ENCODE measurements at places on chromosomes 2 and 18.

DNA sequence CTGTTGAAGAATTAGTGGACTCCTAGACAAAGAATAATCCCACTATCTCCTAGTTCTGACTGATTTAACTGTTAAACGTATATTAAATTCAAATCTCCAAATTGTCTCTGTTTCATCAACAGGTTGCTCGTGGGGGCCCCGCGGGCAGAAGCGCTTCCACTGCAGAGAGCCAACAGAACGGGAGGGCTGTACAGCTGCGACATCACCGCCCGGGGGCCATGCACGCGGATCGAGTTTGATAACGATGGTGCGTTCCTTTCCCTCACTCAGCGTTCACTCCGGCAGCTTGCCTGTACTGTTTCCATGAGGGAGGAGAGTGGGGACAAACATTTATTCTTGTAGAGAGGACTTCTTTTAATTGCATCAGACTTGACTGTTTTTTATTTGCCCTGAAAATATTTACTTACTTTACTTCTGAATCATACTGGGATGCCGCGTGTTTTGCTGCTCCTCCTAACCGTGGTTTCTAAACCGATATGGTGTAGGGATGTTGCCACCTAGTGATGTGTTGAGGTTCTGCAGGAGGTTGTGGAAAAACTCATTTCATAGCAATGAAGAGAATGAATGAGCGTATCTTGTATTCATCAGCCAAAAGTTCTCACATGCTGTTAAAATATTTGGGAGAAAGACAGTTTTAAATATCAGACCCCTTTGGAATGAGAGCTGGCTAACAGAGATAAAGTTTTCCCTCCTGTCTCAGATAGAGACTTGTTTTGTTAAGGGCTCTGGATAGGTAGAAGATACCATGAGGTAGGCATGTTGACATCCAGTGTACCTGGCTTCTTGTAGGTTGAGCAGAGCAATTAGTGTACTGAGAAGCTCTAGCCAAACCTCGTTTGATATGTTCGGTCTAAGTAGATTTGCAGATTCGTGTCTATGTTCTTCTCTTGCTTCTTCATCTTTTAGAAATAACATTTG lies 38.3 kb downstream of the ITGA6 start:
- no peaks in the 10 kb centered on the region for H3K27me3 ChIP-seq
- peak overlapping the region; percentile 21 for H3K4me3 ChIP-seq
- DNase-seq, result peak; percentile 79
- no peaks in the 10 kb centered on the region for H3K36me3 ChIP-seq

GRCh38 chr2:166344286-166345113 lies 31.2 kb downstream of the SCN9A start:
- H3K4me1 ChIP-seq, result no peaks in the 10 kb centered on the region
- no peak overlapping the region for H3K4me3 ChIP-seq
- no peak for DNase-seq
- H3K27me3 ChIP-seq, result no peaks in the 10 kb centered on the region

GRCh38 chr2:160489111-160489510 lies 4.5 kb downstream of the RBMS1 start:
- H3K27ac ChIP-seq, result peak overlapping the region; percentile 6
- H3K27me3 ChIP-seq, result no peaks in the 10 kb centered on the region
- DNase-seq, result no peak
- no peak overlapping the region for H3K4me3 ChIP-seq
- H3K4me1 ChIP-seq, result peaks cover 8% of the 10 kb centered on the region

GRCh38 chr2:120854014-120854620 lies 118.4 kb downstream of the GLI2 start:
- H3K36me3 ChIP-seq, result no peaks in the 10 kb centered on the region
- DNase-seq, result no peak
- no peaks in the 10 kb centered on the region for H3K27me3 ChIP-seq
- H3K4me3 ChIP-seq, result no peak overlapping the region

DNA sequence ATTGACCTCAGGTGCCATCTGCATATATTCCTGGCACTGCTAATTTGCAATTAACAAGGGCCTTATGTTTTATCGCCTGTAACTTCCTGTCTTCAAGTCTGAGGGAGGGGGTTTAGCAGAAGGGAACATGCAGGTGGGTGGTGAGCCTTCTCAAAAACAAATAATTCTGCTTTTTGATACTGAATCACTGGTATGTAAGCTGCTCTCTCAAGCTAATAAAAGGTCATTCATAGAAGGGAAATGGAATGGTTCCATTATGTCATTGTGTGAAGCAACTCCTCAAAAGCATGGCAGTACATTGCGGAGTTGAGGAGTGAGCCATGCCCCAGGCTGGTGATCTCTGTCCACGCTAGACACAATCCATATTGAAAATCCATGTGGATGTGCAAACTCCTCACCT lies 414.8 kb upstream of the ID2 start:
- no peaks in the 10 kb centered on the region for H3K36me3 ChIP-seq
- no peak overlapping the region for H3K4me3 ChIP-seq
- no peak overlapping the region for H3K27ac ChIP-seq
- no peak for DNase-seq
- H3K4me1 ChIP-seq, result peaks cover 3% of the 10 kb centered on the region

- H3K27ac ChIP-seq, result no peak overlapping the region
- H3K36me3 ChIP-seq, result no peaks in the 10 kb centered on the region
- H3K4me1 ChIP-seq, result no peaks in the 10 kb centered on the region
- no peak for DNase-seq
- H3K27me3 ChIP-seq, result no peaks in the 10 kb centered on the region
Observed at GRCh38 chr2:117737846-117738245, 76.6 kb upstream of the DDX18 start.

DNA sequence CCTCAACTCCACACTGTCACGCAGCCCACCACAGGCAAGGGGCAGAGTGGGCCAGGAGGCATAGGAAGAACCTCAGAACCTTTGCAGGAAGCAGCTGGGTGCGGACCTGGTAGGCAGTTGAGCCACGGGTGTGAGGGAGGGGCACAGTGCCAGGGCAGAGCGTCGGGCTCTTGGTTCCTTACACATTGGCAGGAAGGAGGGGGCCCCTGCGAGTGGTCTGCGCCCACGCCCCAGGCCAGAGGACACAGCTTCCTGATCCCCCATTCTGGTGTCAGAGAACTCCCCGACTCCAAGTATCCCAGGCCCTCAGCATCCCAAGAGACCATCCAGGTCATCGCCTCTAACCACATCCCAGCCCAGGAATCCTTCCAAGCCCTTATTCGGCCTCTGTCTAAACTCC lies 61.5 kb downstream of the TNS1 start:
- peak overlapping the region; percentile 100 for H3K27ac ChIP-seq
- H3K27me3 ChIP-seq, result no peaks in the 10 kb centered on the region
- H3K36me3 ChIP-seq, result peaks cover 35% of the 10 kb centered on the region

- no peaks in the 10 kb centered on the region for H3K27me3 ChIP-seq
Observed at GRCh38 chr2:189533288-189534035, 47.1 kb downstream of the SLC40A1 start.

DNA sequence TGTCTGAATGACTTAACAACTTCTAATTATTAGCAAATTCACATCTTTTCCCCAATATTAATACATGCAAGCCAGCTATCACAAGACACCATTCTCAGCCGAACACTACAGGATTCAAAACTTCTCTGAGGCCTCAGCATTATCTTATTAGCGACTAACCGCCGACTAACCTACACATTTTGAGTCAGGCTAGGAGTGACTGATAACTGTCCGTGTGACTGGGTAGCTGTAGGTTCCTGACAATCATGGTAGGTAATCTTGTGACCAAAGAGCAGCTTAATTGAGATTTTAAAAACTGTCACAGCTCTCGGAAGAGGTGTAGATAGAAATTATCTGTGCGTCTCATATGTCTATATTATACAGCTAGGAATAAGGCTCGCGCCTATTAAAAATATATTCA lies 44.1 kb upstream of the SP5 start:
- H3K27ac ChIP-seq, result no peak overlapping the region
- H3K36me3 ChIP-seq, result no peaks in the 10 kb centered on the region

GRCh38 chr2:220025207-220025606 lies 397.8 kb downstream of the SLC4A3 start:
- H3K27ac ChIP-seq, result no peak overlapping the region
- H3K27me3 ChIP-seq, result no peaks in the 10 kb centered on the region
- no peaks in the 10 kb centered on the region for H3K4me1 ChIP-seq
- no peak for DNase-seq
- no peaks in the 10 kb centered on the region for H3K36me3 ChIP-seq

GRCh38 chr2:28642796-28643195 lies 108.8 kb upstream of the PPP1CB start:
- no peak overlapping the region for H3K4me3 ChIP-seq
- no peaks in the 10 kb centered on the region for H3K36me3 ChIP-seq
- no peak for DNase-seq
- peaks cover 21% of the 10 kb centered on the region for H3K4me1 ChIP-seq
- H3K27ac ChIP-seq, result peak overlapping the region; percentile 91
- H3K27me3 ChIP-seq, result no peaks in the 10 kb centered on the region

DNA sequence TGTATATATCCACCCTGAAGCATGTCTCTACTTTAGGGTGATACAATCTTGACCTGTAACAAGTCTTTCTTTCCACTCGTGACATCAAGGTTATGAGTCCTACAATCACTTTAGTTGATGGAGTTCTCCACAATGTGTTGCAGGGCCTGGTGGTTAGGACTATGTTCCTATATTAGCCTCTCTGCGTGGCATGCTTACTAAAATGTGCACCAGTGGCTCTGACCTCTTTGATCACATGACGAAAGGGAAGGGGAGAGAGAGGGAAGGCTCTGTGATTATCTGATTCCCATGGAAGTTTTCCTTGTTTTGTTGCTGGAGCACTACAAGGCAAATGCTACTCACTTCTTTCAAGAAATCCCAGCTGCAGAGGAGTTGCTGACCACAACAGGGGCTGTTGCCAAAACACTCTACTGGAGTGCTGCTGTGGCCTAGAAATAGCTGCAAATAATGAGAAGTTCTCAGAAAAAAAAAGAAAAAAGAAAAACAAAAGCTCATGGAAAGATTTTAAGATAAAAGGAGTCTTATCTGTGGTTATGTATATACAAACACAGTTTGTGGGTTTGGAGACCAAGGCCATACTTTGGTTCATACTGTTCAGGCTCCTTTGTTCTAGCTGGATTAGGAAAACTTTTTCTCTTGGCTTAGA lies 272.8 kb upstream of the MMADHC start:
- DNase-seq, result no peak
- no peak overlapping the region for H3K27ac ChIP-seq
- no peaks in the 10 kb centered on the region for H3K27me3 ChIP-seq
- no peaks in the 10 kb centered on the region for H3K4me1 ChIP-seq

DNA sequence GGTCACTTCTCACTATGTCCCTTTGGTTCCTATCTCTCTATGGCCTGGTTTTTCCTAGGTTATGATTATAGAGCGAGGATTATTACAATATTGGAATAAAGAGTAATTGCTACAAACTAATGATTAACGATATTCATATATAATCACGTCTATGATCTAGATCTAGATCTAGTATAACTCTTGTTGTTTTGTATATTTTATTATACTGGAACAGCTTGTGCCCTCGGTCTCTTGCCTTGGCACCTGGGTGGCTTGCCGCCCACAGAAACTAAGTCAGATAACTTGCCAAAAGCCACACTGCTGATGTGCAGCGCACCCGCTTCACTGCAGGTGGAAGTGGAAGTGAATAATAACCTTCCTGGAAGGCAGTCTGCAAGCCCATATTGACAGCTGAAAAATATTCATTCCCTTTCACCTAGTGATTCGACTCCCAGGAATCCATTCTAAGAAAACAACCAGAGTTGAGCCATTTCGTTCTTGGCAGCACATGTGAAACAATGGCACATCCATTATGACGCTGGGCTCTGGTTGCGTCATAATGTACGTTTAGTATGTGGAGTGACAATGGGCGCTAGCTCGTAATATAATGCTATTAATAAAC lies 725 bp upstream of the ANKRD53 start:
- no peak for DNase-seq
- peak overlapping the region; percentile 82 for H3K27ac ChIP-seq
- no peaks in the 10 kb centered on the region for H3K27me3 ChIP-seq
- no peaks in the 10 kb centered on the region for H3K36me3 ChIP-seq
- peaks cover 16% of the 10 kb centered on the region for H3K4me1 ChIP-seq

DNA sequence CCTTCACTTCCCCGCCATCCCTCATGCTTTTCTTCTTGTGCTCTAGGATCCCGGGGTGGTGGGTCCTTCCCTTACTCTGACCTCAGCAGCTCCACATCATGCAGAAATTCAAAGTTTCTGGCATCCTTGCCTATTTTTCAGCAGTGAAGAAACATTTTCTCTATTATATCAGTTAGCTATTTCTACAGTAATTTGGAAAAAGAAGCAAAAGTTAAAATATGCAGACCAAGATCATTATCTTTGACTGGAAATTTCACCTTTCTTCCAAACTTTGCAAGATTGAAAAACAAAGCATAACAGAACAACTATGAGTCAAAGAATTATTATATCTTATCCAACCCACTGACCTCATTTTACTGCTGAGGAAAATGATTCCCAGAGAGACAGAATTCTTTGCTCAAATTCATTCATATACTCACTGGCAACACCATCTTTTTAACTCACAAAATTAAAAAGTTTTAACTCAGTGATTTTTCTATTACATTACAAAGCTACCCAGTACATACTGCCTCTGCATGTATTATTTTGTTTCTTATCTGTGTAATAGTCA lies 40.5 kb downstream of the ANTXR1 start:
- H3K4me3 ChIP-seq, result no peak overlapping the region
- H3K27me3 ChIP-seq, result no peaks in the 10 kb centered on the region
- peaks cover 16% of the 10 kb centered on the region for H3K4me1 ChIP-seq
- DNase-seq, result no peak

DNA sequence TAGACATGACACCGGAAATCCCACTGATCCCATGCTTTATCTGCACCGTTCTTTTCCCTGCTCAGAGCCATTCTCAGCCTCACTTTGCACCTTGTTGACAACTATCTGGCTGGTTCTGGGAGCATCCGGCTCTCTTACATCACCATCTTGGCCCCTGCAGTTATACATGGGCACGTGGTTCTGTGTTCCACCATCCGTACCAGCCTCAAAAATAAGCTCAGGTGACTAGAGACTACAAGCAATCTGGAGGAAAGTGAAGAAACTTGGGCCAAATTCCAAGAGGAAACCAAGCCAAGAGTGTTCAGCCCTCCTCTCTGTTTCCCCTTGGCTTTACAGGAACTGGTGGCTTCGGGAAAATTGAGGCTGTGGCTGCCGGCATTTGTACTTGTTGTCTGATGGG lies 244.6 kb upstream of the ACVR2A start:
- H3K27me3 ChIP-seq, result no peaks in the 10 kb centered on the region
- DNase-seq, result no peak
- H3K36me3 ChIP-seq, result no peaks in the 10 kb centered on the region
- H3K4me3 ChIP-seq, result no peak overlapping the region

GRCh38 chr2:62540408-62541168 lies 34.6 kb upstream of the TMEM17 start:
- H3K36me3 ChIP-seq, result no peaks in the 10 kb centered on the region
- DNase-seq, result no peak
- no peak overlapping the region for H3K4me3 ChIP-seq
- no peaks in the 10 kb centered on the region for H3K4me1 ChIP-seq

All from ascending aorta (tissue), 2 donors.